ENCODE measurements at places on chromosomes 16 and 17. TPM values are rescaled to one million over a fixed set of nuclear protein-coding genes. Genes with fewer than 3 reads are reported as not detected.

DNA sequence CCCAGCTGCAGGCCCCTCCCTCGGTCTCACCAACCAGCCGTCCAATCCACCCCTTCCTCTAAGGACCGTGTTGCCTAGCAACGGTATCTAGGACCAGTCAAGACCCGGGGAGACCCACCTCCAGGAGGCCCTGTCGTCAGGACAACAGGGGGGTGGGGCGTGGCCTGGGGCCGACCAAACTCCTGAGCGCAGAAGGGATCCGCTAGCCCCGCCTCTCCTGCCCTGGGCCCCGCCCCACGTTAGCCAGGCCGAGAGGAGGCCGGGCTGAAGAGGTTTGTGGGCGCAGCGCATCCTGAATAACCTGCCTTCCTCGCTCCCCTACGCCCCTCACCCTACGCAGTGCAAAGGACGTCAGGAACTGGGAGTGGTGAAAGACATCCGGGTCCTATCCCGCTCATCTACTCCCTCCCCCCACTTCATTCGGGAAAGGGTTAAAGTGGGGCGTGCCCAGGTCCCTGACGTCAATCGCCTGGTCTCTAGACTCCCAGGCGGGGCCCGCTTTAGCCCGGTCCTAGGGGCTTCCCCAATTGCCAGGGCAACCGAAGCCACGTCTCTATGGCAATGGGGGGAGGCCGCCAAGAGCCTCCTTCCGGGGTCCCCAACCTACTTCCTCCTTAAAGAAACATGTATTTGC is 14.7 kb downstream of the DLG4 start:
- peak; percentile 96 for DNase-seq

GRCh38 chr16:3349175-3349574 is 6.5 kb upstream of the OR2C1 start:
- DNase-seq, result no peak

Gene ZNF624
- 4.1 TPM for total RNA-seq

DNA sequence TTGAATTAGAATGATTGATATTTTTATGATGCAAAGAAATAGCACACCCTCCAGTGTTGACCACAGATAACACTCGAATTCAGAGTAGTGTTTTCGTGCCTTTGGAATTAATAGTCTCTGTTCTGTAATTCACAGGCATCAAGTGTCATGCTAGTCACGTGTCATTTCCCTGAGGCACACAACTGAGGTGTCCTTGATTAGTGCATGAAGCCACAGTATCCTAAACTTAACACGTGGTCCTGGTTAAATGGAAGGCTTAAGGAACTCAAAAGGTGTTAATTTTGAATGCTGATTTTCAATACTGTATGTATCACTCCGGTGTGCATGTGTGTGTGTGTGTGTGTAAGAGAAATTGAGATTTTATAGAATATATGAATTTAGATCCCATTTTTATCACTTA is 625.6 kb downstream of the TMEM114 start:
- no peak for DNase-seq

DNA sequence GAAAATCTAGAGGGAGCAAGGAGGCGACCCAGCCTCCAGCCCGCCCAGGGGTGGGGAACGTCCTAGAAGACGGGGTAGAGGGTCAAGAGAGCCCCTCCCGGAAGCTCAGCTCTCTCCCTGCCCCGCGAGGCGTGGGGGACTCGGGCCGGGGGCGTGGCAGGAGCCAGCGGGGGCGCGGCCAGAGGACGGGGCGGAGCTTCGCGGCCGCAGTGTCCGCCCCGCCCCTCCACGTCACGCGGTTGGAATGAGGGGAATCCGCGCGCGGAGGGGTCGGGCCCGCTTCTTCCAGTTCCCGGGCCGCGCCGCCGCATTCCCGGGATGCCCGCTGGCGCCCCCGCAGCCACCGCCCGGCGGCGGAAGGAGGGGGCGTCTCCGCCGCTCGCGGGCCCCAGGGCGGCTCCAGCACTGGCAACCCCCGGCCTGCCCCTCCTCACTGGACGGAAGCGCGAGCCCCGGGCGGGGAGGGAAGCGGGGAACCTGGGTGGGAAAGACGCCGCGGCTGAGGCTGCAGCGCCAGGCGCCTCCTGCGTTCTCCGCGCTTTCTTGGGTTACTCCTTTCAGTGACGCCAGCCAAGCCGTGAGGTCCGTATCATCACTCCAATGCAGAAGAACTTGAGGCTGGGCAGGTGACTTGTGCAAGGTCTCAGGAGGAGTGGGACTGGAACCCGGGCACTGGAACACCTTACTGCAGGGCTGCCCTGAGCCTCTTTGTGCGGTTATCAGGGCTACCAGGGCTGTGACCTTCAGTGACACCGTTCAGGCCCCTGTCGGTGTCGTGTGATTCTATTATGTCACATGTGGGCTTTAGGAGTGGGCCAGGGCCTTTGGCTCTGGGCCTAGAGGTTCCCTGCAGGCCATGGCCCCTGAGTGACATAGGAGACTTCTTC is 4.3 kb downstream of the MYO1C start:
- peak; percentile 72 for DNase-seq

DNA sequence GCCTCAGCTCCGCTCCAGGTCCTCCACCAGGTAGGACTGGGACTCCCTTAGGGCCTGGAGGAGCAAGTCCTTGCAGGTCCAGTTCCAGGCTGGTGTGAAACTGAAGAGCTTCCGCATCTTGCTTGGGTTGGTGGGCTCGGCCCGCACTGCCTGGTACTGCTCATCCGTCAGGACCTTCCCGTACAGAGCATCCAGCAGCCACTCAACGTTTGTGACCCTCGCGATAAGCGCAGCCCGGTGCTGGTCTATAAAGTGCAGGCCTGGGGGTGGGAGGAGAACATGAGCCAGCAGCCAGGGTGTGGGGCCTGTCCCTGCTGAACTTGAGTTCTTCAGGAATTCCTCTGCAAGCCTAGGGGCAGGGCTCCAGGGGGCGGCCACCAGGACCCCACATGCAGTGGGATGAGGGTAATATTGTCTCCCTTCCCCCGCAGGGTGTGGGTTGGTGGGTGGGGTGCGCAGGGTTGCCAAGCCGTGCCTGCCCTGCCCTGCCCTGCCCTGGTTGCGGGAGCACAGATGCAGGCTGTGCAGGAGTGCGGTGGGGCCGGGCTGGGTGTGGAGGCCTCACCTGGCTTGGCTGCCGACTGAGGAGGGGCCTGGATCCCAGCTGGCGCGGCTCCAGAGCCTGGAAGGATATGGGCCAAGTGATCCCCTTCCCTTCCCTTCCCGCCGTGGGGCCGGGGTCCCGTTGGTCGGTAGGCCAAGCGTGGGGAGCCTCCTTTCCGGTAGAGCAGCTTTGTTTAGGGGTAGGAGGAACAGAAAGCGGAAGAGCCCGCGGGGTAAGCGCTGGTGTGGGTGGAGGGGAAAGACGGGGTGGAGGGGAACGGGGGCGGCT is 762 bp downstream of the PYCARD start:
- DNase-seq, result peak; percentile 55

Gene SYNGR3
- total RNA-seq, result 3.4 TPM

- peak; percentile 83 for DNase-seq
Observed at GRCh38 chr17:58658804-58659713, 32.8 kb downstream of the TEX14 start.

- DNase-seq, result no peak
Observed at GRCh38 chr16:72108353-72109102, 14.9 kb downstream of the DHX38 start.

Gene ERI2
- 15.4 TPM for total RNA-seq

GRCh38 chr16:67767953-67768352 is 38.4 kb downstream of the RANBP10 start:
- no peak for DNase-seq

Gene TBC1D28
- total RNA-seq, result not detected

- peak; percentile 37 for DNase-seq
Observed at GRCh38 chr17:35577830-35578196, 558 bp downstream of the PEX12 start.

GRCh38 chr17:37045351-37045922 is 96.7 kb downstream of the AATF start:
- DNase-seq, result no peak

Gene SPNS2
- 4.0 TPM for total RNA-seq

Gene CES3
- 4.3 TPM for total RNA-seq
